ENCODE measurements at places on chromosomes 2 and 18.

GRCh38 chr2:216023055-216023648 is 9.8 kb upstream of the MREG start:
- no peak for DNase-seq

DNA sequence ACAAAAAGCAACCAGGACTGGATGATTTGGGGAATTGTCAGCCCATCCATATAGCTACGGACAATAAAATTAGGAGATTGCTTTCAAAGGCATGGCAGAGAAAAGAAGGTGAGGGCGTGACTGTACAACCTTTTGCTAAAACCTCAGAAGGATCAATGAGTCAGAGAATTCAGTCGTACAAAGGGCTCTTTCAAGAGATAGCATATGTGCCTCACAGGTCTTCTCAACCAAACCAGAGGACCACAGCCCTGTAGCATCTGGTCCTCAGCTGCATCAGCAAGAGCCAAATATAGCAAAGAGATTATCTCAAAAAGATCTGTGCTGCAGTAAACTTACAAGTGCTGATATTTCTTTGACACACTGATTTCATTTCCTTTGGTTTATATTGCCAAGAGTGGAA is 149.9 kb upstream of the RAB6C start:
- no peak for DNase-seq

GRCh38 chr2:237766340-237766739 is 32.2 kb upstream of the RBM44 start:
- DNase-seq: no peak

DNA sequence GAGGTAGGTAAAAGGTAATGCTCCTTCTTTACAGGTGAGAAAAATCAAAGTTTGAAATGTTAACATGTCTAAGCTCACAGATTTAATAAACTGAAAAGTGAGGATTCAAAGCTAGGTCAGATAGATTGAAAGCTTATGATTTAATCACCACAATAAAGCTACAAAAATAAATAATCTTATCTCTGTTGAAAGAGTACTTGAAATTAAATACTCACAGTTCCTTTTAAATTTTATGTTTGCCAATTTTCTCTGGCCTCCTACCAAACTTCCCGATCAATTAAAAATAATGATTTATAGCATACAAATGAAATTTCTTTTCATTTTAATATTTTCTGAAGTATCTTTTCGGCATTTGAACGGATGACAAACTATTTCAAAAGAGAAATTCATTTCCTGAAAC is 77.3 kb downstream of the GAREM1 start:
- no peak for DNase-seq

DNA sequence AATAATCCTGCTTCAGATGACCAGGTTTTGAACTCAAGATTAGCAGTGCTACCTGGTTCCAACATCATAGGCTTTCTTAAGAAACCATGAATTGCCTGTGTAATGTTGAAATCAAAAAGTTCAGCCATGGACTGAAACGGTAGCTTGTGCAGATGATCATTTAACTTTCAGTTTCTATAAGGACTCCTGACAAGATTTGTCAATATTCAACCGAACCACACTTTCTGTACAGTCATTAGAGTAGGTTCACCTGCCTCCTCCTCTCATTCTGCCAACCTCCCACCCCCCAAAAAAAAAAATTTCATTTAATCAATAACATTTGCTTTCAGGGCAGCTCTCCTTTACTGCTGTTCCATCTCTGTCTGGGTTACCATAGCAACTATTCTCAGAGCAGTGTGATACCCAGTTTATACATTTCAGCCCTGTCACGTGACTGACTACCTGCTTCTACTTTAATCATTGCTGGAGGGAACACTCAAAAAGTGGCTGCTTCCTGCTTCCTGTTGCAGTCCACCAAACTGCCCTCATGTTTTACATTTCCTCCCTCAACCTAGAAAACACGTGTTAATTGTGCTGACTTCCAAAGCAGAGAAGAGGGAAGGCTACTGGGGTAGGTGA is 275.5 kb downstream of the SS18 start:
- DNase-seq: no peak

DNA sequence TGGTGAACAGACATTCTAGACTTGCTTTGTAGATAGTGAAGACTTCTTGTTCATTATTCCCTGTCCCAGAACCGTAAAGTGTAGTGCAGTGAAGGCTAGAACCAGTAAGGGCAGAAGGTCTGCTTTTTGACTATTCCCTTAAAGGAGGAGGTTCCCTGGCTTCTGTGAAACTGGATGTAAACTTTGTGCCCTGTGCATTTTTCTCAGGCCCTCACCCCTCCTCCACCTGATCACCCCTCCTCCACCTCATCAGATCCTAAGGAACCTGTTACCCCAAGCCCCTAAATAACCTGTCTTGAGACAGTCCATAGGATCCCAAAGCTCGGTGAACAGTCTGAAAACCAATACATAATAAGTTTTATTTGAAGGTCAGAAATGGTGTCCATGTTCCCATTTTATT is 33.7 kb downstream of the SFT2D3 start:
- no peak for DNase-seq

DNA sequence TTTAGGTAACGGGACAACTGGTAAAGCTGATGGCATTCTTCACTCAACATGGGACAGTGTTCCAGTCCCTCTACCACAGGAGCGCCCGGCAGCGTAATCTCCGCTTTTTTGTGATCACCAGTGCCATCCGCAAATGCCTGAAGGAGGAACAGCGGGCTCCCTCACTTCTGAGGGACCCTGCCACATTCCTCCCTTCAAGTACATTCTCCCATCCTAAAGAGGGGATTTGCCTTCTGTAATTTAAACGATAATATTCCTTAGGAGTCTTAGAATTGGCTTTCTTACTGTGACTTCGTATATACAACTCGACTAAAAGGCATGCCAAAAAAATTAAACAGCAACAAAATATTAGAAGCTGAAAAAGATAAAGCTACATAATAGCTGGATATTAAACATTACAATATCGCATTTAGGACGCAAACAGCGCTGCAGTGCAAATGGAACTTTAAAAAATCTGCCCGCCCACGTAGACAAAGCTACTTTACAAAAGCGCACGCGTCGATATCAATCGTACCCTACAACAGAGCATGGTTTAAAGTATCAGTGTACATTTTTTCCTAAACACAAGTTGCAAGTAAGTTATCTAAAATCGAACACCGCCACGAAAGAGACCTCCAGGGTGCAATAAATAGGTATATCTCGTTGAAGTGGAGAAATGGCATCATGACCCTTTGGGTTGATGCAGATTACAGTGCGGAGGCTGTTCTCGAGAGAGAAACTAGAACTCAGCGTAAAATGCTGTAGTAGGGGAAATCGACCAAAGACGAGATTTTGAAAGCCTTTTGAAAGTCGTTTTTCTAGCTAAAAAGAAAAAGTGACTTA is 2.3 kb upstream of the VSNL1 start:
- DNase-seq: peak; percentile 33

DNA sequence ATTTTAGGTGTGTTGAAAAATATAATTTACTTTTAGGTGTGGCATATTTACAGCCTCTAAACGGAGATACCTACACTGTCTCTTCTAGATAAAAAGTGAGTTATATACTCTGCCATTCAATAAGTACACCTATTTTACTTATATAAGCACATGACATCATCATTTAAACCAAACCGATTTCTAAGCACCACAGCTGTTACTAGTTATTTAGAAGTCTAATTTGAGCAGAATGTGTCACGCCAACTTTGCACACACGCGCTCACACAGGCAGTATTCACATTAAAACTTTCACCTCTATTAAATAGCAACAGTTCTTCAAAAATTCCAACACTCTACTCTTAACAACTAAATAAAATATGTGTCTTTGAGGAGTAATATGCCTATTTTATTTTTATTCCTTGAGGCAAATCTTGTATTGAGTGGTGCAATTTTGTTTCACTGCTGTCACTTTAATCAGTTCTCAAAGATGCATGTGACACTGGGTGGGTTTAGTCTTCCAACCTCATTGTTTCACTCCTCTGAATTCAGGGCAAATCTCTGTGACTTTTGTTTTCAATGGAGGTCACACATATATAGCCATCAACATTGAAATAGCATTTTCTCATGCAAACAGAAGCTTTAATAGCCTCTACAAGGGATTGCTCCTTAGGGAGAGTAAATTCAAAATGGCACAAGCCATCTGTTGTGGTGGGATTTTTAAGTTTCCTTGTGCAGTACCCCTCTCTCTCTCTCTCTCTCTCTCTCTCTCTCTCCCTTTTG is 721.0 kb downstream of the PLCL1 start:
- no peak for DNase-seq

DNA sequence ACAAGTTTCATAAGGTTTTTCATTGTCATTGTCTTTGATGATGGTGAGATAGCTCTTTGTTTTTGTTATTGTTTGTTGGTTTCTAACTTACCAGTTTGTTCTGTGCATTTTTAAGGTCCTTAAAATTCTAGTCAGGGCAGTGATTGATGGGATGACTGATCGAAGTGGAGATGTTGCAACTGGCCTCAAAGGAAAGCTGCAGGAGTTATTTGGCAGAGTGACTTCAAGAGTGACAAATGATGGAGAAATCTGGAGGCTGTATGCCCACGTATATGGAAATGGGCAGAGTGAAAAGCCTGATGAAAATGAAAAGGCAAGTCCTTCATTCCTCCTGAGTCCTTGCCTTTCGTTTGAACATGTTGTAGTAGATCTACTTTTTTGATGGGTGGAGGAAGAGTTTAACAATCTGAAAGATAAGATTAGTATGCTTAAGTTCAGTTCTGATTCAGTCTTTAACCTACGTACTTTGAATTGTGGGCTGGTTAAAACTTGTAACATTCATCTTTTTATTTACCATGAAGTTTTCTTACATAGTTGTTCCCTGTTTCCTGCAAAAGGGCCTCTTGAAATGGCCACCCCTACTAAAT is 135.8 kb upstream of the LTBP1 start:
- no peak for DNase-seq

All from dorsolateral prefrontal cortex (tissue), 122 donors.